ENCODE measurements at places on chromosomes 5 and 9.

DNA sequence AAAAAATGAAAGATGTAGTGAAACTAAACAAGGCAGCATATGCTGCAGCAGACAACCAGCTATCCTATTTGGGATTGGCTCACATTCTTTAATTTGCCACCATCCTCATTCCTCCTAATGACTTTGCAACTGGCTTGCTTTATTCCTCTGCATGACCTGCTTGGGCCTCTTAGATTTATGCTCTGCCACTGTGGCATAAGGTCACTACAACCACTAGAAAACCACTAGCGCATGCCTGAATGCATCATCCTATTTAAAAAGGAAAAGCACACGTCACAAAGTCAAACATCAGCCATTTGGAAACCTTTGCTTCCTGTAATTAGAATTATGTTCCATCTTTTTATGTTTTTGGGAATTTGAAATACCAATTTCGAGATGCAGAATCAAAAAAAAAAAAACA, 40.8 kb upstream of the CCDC152 start:
- no peak for DNase-seq

GRCh38 chr9:91477106-91477505, 53.5 kb upstream of the NFIL3 start:
- DNase-seq: no peak

- no peak for DNase-seq
Measured at GRCh38 chr9:89428901-89429890, 68.7 kb downstream of the SEMA4D start.

DNA sequence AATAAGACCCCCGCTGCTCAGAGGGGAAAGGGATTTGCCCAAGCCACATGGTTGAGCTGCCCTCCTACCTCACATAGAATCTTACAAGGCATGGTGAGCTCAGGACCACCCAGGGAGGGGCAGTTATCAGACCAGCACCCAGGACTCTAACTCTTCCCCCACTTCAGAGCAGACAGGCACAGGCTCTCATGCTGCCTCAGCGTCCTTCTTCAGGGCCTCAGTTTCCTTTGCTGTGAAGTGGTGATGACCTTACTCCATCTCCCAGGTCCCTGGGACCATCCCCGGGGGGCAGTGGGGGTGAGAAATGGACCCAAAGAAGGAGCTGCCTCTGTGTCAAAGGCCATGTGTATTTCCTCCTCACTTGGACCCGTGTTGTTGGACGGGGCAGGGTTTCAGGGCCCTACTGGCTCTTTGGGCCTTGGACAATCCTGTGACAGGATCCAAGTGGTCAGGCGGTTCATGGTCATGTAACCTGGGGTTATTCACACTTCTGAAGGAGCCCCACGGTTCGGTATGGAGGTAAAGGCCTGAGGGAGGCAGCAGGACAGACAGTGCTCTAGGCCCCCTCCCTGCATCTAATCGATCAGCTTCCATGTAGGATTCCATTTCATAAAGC, 31.7 kb upstream of the CSF1R start:
- DNase-seq: no peak

DNA sequence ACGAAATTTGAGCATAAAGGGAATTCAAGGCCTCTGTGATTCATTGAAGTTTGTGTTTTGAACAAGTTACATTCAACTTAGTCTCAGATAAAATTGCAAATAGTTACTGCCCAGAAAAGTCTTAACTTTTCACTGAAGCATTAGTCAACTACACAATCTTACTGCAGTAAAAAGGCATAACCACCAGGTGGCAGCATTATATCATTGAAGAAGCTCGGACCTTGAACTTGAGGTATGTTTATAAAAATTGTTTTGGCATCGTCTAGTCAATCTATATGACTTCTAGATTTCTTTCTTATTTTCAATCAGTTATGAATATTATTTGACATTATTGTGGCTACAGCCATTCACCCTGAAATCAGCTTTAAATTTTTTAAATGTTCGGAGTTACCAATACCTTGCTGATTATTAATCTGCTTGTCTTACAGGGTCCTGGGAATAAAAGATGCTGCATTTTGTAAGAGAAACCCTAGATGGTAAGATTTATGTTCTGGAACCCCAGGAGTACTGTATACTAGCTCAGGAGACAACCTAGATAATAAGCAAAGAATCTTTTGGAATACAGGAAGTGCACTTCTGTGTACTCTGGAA, 83.9 kb upstream of the GRAMD2B start:
- peak; percentile 79 for DNase-seq

GRCh38 chr5:176381979-176382378, 6.4 kb downstream of the NOP16 start:
- no peak for DNase-seq

Measured in head of caudate nucleus (tissue), 42 donors.